ENCODE measurements at places on chromosomes 12 and 14.

DNA sequence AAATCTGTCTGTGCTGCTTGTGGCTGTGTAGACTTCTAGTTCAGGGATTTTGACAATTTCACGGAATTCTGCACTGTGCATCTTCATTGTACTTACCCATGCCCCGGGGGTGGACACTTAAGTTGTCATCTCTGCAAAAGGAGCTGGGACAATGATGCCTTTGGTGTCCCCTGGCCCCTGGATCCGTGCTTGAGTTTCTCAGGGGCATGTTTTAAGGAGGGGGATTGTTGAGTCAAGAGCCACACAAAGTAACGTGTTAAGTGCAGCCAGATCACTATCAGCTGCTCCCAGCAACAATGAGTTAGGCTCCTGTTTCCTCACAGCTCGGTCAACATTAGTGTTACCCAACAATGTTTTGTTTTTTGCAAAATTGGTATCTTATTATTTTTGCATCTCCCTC, 305.0 kb upstream of the DIO3 start:
- DNase-seq = no peak

- DNase-seq = no peak
Observed at GRCh38 chr14:61179061-61179690, 102.0 kb downstream of the TMEM30B start.

- no peak for DNase-seq
Observed at GRCh38 chr12:53102883-53103807, at the start of gene SOAT2. Gene SOAT2, plus strand, starts transcription at chr12:53103486. Its CDS starts 92 bp downstream, at chr12:53103578.

GRCh38 chr12:128664501-128664900, 159.3 kb downstream of the SLC15A4 start:
- DNase-seq = no peak
